ENCODE measurements at places on chromosomes 2 and 18. TPM values are rescaled to one million over a fixed set of nuclear protein-coding genes. Genes with fewer than 3 reads are reported as not detected.

The WNT6 gene
- total RNA-seq, result not detected

DNA sequence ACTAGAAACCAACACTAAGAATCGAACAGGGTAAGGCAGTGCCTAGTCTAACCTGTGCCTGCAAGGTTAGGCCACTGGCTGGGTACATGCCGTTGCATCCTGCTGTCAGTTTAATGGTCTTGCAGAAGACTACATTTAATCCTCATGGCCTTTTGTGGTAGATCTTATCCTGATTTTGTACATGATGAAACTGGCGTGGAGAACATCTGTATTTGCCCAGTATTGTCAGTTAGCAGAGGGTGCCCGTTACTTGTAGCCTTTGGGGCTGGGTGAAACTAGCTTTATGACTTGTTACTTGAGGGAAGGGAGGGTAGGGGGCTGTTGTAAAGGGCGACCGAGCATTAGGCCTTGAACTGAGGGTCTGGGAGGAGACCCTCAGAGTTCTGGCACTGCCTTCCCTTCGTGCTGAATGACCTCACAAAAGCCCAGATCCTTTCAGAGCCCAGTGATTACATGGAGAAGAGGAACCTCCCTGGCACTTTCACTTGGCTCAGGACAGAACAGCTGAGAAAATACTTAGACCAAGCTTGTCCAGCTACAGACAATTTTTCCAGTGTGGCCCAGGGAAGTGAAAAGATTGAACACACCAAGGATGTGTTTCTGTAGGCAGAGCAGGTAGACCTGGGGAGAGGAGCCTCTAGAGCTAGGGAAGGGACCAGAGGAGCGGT lies 19.5 kb downstream of the SLC20A1 start:
- peaks cover 25% of the 10 kb centered on the region for H3K4me1 ChIP-seq
- no peak for DNase-seq
- no peak overlapping the region for H3K4me3 ChIP-seq
- H3K27ac ChIP-seq, result peak overlapping the region; percentile 42
- H3K27me3 ChIP-seq, result no peaks in the 10 kb centered on the region

- no peak for DNase-seq
- peaks cover 4% of the 10 kb centered on the region for H3K27me3 ChIP-seq
- no peak overlapping the region for H3K27ac ChIP-seq
- no peak overlapping the region for H3K4me3 ChIP-seq
These were observed 274.9 kb upstream of the FANCL start for GRCh38 chr2:58515827-58516573.

DNA sequence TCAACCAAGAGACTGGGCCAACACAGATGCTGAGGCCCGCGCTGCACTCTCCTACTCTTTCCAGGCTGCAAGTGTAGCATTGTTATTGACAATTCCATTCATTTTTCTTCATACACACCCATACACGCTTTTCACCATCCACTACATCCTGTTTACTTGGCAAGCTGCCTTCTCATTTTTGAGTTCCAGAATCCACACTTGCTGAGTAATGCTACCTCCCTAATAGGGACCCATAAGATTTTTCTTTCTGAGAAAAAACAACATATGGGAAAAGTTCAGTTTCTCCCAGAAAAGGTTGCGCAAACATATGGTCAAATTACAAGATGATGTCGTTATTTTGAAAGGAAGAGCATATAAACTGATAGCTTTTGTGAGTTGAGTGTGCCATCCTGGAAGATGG lies 3.3 kb upstream of the NETO1 start:
- H3K4me3 ChIP-seq, result no peak overlapping the region
- H3K27me3 ChIP-seq, result peaks cover 25% of the 10 kb centered on the region
- no peaks in the 10 kb centered on the region for H3K4me1 ChIP-seq
- no peak for DNase-seq

DNA sequence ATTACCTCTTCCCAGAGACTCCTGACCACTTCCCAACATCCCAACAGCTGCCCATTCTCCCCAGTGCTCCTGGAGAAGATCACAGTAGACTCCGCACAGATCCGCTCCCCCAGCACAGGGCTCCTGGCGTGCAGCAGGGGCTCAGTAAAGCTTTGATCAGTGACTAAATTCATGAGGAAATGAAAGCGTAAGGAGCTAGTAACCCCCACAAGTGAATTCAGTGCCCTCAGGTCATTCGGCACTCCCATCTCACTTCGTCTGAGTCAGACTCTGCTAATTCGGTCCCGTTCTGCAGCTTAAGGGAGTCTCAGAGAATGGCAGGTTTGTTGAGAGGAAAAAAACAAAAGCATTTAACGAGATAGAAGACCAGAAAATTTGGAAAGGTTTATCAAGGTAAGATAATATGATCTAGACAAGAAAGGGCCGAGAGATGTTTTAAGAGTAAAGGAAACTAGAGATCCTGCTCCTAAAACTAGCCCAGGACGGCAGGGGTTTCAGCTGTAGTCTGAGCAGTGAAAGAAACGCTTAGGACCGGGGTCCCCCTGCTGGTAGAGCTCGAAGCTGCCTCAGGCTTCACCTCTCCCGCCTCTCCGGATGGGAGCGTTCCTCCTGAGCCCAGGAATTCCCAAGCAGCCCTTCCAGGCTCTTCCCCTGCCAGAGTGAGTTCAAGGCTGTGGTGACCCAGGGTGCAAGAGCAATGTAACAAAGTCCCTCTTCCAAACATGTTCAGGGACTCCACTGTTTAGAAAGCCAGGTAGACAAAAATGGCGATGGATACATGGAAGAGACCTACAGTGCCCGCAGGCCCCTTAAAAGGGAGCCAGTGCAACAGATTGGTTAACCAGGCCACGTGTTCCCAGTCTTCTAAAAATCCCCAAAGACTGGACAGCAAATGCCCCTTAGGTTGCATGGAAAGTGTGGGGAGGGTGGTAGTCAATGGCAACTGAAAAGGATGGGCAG lies 127.3 kb downstream of the DNER start:
- H3K4me1 ChIP-seq, result peaks cover 2% of the 10 kb centered on the region
- no peak overlapping the region for H3K4me3 ChIP-seq
- no peak overlapping the region for H3K27ac ChIP-seq
- peaks cover 10% of the 10 kb centered on the region for H3K27me3 ChIP-seq

DNA sequence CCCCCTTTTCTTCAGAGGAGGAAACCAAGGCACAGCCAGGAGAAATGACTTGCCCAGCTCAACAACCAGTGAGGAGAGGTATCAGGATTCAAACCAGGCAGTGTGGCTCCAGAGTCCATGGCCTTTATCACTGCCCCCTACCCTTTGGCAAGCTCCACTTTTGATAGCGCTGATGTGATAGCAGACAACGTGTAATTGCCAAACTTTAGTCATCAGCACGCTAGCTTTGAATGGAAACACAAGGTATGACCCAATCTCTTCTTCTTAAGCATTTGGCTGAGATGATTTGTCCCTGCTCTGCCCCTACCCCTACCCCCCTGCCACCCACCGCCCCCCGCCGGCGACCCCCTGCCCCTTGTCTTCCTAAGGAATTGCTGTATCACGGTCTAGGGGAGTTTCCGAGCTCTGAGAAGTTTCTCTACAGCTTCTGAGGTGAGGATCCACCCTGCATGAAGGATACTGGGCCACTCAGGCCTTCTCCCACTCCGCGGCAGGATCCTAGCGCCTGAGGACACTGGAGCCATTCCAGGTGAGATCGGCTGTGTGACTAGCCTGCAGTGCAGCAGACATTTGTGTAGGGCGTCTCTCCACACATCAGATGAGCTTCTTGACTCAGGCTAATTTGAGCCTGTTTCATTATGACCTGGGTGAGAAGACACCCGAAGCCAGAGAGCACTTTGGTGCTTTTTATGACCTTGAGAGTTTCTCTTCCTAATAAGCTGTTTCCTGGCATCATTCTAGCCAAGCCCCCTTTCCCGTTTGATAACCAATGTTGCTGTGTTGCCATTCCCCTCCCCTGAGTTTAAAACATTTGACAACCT lies 75.1 kb upstream of the MAP4K4 start:
- no peaks in the 10 kb centered on the region for H3K27me3 ChIP-seq
- no peak for DNase-seq
- H3K27ac ChIP-seq, result peak overlapping the region; percentile 36
- peaks cover 24% of the 10 kb centered on the region for H3K4me1 ChIP-seq
- no peak overlapping the region for H3K4me3 ChIP-seq
- no peaks in the 10 kb centered on the region for H3K36me3 ChIP-seq

DNA sequence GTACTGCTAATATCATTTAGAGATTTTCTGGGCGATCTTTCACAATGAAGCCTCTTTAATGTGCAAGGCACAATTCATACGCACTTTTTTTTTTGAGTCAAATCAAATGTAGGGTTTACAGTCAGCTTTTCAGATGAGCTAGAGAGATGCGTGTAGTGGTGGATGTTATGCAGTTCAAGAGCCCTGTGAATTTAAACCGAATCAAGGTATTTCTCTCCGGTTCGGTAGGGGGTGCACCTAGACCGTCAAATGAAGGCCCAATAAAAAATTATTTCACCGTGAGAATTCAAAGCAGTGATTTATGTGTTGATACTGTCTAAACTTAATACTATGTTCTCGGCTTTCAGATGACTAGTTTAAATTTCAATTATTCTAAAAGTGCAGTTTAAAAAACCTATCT lies 1.1 kb downstream of the PTH2R start:
- no peak for DNase-seq
- H3K27ac ChIP-seq, result no peak overlapping the region
- H3K4me3 ChIP-seq, result no peak overlapping the region
- H3K36me3 ChIP-seq, result no peaks in the 10 kb centered on the region
- H3K27me3 ChIP-seq, result peaks cover 50% of the 10 kb centered on the region

DNA sequence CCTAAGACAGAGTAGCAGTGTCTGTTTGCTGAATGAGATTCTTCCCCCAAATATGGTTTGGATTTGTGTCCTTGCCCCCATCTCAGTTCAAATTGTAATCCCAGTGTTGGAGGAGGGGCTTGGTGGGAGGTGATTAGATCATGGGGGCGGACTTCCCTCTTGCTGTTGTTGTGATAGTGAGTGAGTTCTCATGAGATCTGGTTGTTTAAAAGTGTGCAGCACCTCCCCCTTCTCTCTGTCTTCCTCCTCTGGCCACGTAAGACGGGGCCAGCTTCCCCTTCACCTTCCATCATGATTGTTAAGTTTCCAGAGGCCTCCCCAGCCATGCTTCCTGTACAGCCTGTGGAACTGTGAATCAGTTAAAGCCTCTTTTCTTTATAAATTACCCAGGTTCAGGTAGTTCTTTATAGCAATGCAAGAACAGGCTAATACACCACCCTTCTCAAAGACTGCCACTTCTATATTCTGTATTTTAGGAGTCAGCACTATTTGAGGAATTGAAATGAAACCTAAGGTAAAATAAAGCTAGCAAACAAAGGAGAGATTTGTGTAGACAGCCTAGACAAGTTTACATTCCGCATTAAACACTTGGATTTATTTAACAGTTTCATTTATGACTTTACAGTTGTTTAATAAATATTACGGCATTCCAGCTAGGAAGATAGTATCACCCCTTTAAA lies 21.6 kb downstream of the FBXO36 start:
- H3K27ac ChIP-seq, result no peak overlapping the region
- no peaks in the 10 kb centered on the region for H3K36me3 ChIP-seq
- peaks cover 10% of the 10 kb centered on the region for H3K4me1 ChIP-seq
- no peak for DNase-seq
- H3K4me3 ChIP-seq, result no peak overlapping the region

DNA sequence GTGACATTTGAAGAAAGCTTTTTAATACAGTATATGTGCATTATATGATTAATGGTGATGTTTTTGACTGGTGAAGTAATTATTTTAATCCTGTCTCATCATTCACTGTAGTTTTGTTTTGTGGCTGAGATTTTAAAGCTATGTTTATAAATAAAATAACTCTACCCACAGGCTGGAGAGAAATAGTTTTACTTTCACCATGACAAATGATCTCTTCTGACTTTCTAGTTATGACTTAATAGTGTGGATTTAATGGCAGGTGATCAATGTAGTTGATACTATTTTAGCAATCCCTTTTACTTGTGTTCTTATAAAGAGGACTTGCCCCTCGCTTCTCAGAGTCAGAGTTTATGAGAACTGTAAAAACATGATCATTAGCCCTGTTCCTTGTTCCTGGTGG lies 289.5 kb upstream of the SIX3 start:
- H3K4me1 ChIP-seq, result peaks cover 6% of the 10 kb centered on the region
- no peak overlapping the region for H3K4me3 ChIP-seq
- no peak for DNase-seq
- no peaks in the 10 kb centered on the region for H3K27me3 ChIP-seq

- H3K4me3 ChIP-seq, result no peak overlapping the region
- H3K27ac ChIP-seq, result no peak overlapping the region
- no peaks in the 10 kb centered on the region for H3K4me1 ChIP-seq
- H3K36me3 ChIP-seq, result no peaks in the 10 kb centered on the region
- H3K27me3 ChIP-seq, result peaks cover 2% of the 10 kb centered on the region
- DNase-seq, result no peak
These were observed 164.9 kb downstream of the INHBB start for GRCh38 chr2:120510751-120511395.

DNA sequence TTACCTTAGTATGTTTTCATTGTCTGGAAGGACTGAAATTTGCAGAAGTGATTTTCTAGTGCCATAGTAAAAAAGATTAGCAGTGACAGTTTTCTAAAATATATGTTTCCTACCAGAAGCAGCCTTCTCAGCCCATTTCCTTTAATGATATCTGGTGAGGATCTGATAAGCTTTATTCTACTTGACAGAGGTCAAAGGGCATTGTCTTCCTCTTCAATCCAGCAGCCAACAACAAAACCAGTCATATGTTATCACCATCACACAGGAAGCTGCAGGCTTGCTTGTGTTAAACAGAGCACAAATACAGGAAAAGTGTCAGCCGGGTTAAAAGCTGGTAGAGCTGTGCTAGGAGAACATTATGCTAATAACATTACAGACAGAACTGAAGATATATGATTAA lies 35.6 kb upstream of the ZSWIM2 start:
- no peaks in the 10 kb centered on the region for H3K27me3 ChIP-seq
- no peaks in the 10 kb centered on the region for H3K4me1 ChIP-seq
- no peak for DNase-seq
- H3K4me3 ChIP-seq, result no peak overlapping the region
- H3K27ac ChIP-seq, result no peak overlapping the region

- no peaks in the 10 kb centered on the region for H3K36me3 ChIP-seq
- no peaks in the 10 kb centered on the region for H3K27me3 ChIP-seq
- H3K27ac ChIP-seq, result no peak overlapping the region
- H3K4me3 ChIP-seq, result no peak overlapping the region
- DNase-seq, result no peak
These were observed 17.1 kb upstream of the IL1R2 start for GRCh38 chr2:101974663-101975062.

- no peak for DNase-seq
- no peaks in the 10 kb centered on the region for H3K36me3 ChIP-seq
- H3K27ac ChIP-seq, result no peak overlapping the region
- H3K27me3 ChIP-seq, result peaks cover 2% of the 10 kb centered on the region
- no peaks in the 10 kb centered on the region for H3K4me1 ChIP-seq
- no peak overlapping the region for H3K4me3 ChIP-seq
These were observed 47.1 kb upstream of the SELENOI start for GRCh38 chr2:26298638-26299393.

GRCh38 chr2:134253804-134254203 lies at the start of gene MGAT5:
Gene MGAT5 (plus strand): TSS chr2:134254072. CDS start chr2:134254404, 332 bp downstream.
- no peak for DNase-seq
- no peak within 1 kb of the TSS for H3K4me3 ChIP-seq
- peaks cover 63% of the 10 kb centered on the region for H3K4me1 ChIP-seq
- H3K27me3 ChIP-seq, result peaks cover 42% of the 10 kb centered on the region
- H3K36me3 ChIP-seq, result peaks cover 15% of the 10 kb centered on the region

DNA sequence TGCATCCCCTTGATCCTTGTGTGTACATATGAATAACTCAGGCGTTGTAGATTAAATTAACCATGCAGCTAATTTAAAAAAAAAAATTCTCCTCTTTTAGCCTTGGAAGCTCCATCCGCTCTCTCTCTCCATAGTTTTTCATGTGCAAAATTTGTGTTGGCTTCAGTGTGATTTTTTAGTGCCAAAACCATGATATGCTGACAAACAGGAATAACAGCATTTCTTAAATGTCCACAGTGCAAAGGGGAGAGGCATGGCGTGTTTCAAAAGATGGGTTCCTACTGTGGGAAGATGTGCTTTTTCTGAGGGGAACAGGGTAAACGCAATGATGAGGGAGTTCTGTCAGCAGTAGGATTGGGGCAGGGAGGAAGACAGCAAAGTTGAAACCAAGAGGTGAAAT lies 247.0 kb downstream of the ICOS start:
- H3K4me1 ChIP-seq, result peaks cover 11% of the 10 kb centered on the region
- H3K4me3 ChIP-seq, result no peak overlapping the region
- H3K27ac ChIP-seq, result no peak overlapping the region
- H3K27me3 ChIP-seq, result peaks cover 42% of the 10 kb centered on the region

Measured in activated T-helper 2 cell treated with anti-CD3 and anti-CD28 coated beads, Interferon-gamma antibody, Interleukin-2, Interleukin-4, amounts not matched to agents 10 μg/mL and 5 μg/mL and 100 μg/mL, durations not matched to agents 14 hours and 24 hours and 36 hours (primary cell).